ENCODE measurements at places on chromosomes 13 and 19.

GRCh38 chr19:40726279-40726678, 9.4 kb downstream of the ITPKC start:
- no peak for DNase-seq

GRCh38 chr19:39139971-39140453, 14.4 kb downstream of the PAK4 start:
- DNase-seq, result no peak

- no peak for DNase-seq
These were observed 69.1 kb downstream of the ATP7B start for GRCh38 chr13:51942189-51942588.

DNA sequence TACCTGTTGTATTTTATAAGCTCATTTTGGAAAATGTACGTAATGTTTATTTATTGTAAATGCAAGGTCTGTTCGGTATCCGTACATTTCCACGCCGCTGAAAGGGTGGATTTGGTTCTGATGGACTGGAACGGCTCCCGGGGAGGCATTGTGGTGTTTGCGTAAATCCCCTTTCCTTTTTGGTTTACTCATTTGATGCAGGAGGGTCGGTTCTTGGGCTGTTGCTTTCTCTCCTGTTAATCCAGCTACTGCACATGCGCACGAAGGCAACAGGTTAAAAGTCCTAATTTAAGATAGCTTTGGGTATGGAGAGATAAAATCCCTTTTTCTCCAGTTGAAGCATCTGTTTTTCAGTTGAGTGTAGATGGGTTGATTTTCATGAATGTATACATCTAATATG, 224.4 kb downstream of the TM9SF2 start:
- DNase-seq, result no peak

DNA sequence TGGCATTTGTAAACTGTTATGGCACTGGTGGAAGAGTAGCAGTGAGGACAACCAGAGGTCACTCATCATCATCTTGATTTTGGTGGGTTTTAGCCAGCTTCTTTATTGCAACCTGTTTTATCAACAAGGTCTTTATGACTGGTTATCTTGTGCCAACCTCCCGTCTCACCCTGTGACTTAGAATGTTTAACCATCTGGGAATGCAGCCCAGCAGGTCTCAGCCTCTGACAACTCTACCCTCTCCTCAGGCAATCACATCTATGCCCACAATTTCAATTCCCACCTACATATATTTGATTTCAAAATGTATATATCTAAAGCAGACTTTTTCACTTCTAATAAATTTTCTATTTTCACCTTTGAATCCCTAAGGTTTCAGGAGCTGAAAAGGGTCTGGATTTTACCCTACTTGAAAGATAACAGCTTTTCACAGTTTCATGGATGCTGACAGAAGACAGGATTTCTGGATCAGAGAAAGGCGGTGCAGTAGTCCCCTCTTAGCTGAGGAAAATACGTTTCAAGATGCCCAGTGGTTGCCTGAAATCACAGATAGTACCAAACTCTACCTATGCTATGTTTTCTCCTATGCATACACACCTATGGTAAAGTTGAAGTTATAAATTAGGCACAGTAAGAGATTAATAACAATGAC, 1171.8 kb downstream of the DIAPH3 start:
- no peak for DNase-seq

GRCh38 chr13:19058566-19058965, 123.1 kb downstream of the TUBA3C start:
- no peak for DNase-seq

GRCh38 chr13:113560645-113561416, 23.7 kb upstream of the TFDP1 start:
- DNase-seq, result no peak

GRCh38 chr13:81929988-81930387, 1589.1 kb upstream of the SPRY2 start:
- peak; percentile 3 for DNase-seq

GRCh38 chr13:113851826-113852535, 11.9 kb downstream of the GAS6 start:
- DNase-seq, result no peak

DNA sequence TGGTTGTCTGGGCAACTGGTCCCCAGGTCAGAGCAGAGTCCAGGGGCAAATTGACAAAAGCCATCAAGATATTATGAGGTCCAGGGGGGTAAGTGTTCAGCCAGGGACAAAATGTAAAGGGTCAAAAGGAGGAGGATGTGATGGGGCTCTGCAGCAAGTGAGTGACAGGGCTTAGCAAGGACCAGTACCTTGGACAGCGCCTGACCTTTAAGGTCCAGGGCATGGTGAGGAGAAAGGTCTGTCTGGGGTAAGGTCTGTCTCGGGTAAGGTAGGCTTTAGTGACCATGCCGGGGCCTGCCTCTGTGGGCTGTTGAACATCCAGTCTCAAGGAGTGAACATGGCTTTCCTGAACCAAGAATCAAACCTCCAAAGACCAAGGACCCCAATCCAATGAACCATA, 6.3 kb upstream of the ZNF358 start:
- no peak for DNase-seq

GRCh38 chr19:46730595-46730994, 13.7 kb upstream of the PRKD2 start:
- no peak for DNase-seq

GRCh38 chr19:38527466-38528136, 90.2 kb downstream of the MAP4K1 start:
- no peak for DNase-seq

DNA sequence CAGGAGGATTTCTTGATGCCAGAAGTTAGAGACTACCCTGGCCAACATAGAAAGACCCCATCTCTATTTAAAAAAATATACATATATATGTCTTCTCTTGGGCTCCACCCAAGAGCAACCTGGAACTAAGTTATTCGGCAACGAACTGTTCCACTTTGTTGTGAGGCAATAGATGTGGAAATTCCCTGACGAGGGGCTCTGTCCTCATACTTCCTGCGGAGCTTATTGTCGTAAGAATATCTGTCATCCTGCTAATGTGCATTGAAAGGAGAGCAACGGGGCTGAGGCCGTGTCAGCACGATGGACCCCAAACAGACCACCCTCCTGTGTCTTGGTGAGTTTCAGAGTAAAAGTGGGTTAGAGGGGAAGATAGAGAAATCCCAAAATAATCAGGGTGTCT, at the start of gene FCAR:
Gene FCAR, plus strand, starts transcription at position 246 of the 400 bp plus-strand sequence. Its CDS starts 55 bp downstream, at position 301.
- DNase-seq, result no peak

- DNase-seq, result no peak
These were observed 1.2 kb downstream of the EEF2 start for GRCh38 chr19:3983936-3984583.

DNA sequence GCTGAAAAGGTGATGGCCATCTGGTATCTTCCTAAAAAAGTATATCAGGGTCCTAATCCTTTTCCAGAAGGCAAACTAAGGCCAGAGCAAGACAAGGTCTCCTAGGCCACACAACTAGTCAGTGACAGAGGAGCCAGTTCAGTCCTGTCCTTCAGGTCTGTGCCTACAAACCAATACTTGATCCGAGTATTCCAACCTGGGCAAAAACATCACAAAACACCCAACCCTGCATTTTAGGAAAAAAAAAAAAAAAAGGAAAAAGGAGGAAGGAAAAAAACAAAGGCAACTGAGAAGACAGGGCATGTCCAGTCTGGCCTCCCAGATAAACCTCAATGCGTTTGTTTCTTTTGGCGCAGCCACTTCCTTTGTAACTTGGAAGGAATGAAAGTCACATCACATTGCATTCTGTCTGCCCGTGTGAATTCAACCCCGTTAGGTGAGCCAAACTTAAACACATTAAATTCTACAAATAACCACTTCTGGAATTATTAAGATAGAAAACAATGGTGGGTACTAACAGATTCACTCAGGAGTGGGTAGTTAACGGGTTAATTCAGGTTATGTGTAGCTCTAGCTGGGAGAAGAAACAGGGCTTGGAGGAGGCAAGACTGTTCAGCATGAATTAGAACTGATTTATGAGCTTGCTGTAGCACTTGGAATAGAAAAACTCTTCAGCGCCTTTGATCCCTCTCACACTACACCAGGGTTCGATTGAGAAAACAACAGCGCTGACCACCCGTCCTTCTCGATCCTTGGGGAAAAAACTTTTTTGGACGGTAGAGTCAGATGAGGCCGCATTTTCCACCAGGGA, 43.0 kb upstream of the HNRNPA1L2 start:
- DNase-seq, result no peak

GRCh38 chr19:12247644-12248222, 47.0 kb downstream of the ZNF44 start:
- DNase-seq, result no peak

- no peak for DNase-seq
These were observed 4.2 kb upstream of the TYK2 start for GRCh38 chr19:10384580-10384979.

DNA sequence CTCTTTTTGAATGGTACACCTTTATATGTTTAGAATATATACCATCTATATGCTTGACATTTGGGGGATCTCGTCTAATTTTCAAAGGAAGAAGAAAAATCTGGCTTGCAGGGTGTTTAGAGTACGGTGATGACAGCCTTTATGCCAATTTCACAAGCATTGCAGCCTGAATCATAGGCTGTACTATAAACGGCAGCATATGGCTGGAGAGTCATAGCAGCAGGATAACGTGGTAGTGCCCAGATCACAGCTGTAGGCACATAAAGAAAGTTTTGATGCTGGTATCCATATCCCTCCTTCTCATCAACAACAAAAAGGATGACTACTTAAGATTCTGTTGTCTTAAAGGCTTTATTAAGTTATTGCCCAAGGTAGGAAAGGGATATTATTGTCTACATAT, 253.0 kb downstream of the PCDH9 start:
- DNase-seq, result peak; percentile 8

GRCh38 chr13:72390909-72391308, 336.5 kb downstream of the MZT1 start:
- DNase-seq, result peak; percentile 12

- no peak for DNase-seq
These were observed 281.5 kb upstream of the HTR2A start for GRCh38 chr13:47178090-47178950.

- peak; percentile 62 for DNase-seq
These were observed 35.9 kb upstream of the MPHOSPH8 start for GRCh38 chr13:19597523-19597922.

GRCh38 chr13:19927117-19927748, 31.3 kb upstream of the ZMYM2 start:
- peak; percentile 23 for DNase-seq

DNA sequence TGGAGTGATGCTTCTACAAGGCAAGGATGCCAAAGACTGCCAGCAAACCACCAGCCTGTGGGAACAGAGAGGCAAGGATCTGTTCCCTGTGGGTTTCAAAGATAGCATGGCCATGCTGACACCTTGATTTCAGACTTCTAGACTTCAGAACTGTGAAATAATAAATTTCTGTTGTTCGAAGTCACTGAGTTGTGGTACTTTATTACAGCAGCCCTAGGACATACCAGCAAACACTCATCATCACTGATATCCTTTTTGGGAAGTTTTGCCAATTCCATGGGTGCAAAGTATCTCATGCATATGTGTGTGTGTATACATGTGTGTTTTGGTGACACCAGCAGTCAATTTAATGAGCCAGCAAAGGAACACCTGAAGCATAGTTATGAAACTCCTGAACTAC, 21.0 kb downstream of the LMO7 start:
- peak; percentile 39 for DNase-seq

DNA sequence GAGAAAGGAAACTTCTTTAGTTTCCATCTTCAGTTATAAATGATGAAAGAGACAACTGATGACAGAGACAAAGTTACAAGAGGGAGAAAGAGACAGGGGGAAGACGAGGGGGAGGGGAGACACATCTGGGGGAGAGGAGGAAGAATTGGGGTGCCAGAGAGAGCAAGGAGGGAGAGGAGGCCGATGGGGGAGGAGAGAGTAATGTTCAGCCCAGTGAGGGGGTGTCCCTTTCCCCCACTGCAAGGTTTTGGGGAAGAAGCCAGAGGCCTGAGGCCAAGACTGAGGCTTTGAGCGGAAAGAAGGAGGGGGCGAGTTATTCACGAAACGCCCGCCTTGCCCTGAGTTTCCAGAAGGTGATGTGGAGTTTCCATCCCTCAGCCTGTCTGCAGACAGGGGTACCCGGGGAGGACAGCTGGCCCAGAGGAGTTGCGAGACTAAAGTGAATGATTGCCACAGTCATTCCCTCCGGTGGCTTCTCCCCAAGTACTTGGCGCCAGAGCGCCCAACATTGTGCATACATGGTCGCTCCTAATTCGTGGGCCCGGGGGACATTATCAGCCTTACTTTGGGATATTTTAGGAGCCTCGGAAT, 558 bp upstream of the PPAN start:
- DNase-seq, result no peak

DNA sequence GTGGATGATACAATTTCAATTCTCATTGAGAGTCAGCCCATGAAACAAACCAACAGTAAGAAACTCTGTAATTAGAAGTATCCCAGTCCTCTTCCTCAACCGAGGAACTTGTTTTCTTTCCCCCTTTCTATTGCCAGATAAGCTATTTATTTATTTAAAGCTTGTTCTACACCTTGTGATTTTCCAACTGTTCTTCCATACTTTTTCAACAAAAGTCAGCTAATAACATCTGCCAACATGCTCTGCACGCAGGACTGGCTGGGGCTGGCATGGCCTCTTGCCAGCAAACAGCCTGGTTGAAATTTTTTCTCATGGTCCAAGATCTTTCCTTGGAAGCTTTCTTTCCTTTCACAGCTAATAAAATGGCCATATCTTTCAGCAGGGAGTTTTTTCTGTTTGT, 2.9 kb upstream of the IRS2 start:
- no peak for DNase-seq

DNA sequence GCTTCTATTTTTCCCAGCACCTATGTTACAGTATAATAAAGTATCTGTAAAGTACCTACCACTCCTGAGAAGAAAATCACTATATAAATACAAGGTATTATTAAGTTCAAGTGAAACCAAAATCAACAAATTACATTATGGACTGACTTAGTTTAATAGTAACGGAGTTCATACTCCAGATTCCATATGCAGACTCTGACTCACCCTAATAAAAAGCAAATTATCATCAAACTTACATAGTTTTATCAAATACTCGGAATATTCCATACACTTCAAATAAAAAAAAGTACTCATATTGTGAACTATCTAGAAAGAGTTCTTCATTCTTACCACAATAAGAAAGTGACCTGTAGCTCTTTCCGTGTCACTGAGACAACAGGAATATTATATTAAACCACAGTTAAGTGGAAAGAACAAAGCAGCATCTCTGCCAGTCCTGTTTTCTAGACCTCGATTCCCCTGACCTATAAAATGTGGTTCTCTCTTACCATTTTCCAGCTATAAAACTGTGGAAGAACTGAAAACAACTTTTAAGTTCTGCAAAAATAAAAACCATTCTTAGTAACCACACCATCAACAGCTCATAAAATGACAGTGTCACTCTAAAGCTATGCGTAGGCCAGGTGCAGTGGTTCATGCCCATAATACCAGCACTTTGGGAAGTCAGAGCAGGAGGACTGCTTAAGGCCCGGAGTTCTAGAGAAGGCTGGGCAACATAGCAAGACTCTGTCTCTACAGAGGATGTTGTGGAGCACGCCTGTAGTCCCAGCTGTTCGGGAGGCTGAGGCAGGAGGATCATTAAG, 42.6 kb downstream of the USP12 start:
- no peak for DNase-seq

GRCh38 chr13:80605011-80605410, 264.1 kb upstream of the SPRY2 start:
- DNase-seq, result no peak

- DNase-seq, result peak; percentile 83
These were observed at the start of gene CPT1C for GRCh38 chr19:49690656-49691242. Gene CPT1C (plus strand): TSS chr19:49691116. CDS start chr19:49692253, 1,137 bp downstream.

GRCh38 chr13:46296115-46296822, 84.5 kb downstream of the LRRC63 start:
- peak; percentile 98 for DNase-seq
